Renal cortical epithelial cell (primary cell): ENCODE measurements at places on chromosomes 2 and 18. TPM values are rescaled to one million over a fixed set of nuclear protein-coding genes. Genes with fewer than 3 reads are reported as not detected.

- no peak for DNase-seq
Observed at GRCh38 chr2:96891591-96892333, 21.9 kb upstream of the SEMA4C start.

- DNase-seq: peak; percentile 13
Observed at GRCh38 chr18:57397440-57398132, 37.6 kb upstream of the ONECUT2 start.

GRCh38 chr2:168378960-168379669, 77.0 kb upstream of the CERS6 start:
- no peak for DNase-seq

DNA sequence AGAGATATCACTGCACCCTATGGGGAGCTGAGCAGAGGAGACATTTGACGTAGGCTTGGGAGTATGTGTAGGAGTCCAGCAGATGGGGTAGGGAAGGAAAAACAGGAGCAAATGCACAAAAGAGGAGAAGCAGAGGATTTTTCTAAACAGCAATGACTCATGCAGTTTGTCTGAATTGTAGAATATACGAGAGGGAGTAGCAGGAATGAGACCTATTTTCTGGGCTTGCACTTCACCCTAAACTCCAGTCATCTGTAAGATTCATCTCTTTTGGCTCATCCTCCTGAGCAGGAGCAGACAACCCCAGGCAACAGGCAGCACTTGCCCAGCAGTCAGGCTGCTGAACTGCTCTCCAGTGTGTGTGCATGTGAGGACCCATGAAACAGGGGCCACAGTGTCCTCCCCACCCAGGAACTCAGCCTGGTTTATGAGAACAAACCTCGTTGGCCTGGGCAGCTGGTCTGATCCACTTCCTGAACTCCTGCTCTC, 100.2 kb upstream of the CDC42EP3 start:
- no peak for DNase-seq

DNA sequence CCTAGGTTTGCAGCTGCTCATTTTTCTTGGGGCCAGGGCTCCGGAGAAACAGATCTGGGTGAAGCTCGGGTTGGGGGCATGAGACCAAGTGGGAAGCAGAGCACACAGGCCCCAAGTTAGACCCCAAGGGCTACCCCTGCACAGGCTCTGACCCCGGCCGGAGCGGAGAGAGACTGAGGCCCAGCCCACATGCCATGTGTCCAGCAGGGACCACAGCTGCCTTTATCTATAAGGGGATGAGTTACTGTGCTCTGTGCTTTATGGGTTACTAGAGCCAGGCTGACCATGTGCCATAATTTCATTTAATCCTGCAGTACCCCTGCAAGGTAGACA, 30.3 kb upstream of the PRLH start:
- DNase-seq: no peak

DNA sequence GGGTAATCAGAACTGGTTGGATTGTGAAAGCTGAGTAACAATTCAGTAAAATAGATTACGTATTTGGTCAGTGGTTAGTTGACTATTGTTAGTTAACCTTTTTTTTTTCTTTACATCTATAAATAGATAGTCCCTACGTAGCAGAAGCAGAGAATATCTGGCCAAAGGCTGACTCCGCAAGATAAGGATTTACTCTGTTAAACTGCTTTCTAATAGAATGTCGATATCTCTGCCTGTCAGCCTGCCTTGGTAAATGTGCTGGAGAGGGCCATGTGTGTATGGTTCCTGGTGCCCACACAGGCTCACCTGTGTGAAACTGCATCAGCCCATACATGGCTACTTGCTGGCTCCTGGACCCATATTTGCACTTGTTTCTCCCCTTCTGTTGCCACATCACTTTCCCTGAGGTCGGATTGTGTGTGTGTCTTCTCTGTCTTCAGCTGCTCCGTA, 94.4 kb downstream of the CRIM1 start:
- DNase-seq: peak; percentile 83

DNA sequence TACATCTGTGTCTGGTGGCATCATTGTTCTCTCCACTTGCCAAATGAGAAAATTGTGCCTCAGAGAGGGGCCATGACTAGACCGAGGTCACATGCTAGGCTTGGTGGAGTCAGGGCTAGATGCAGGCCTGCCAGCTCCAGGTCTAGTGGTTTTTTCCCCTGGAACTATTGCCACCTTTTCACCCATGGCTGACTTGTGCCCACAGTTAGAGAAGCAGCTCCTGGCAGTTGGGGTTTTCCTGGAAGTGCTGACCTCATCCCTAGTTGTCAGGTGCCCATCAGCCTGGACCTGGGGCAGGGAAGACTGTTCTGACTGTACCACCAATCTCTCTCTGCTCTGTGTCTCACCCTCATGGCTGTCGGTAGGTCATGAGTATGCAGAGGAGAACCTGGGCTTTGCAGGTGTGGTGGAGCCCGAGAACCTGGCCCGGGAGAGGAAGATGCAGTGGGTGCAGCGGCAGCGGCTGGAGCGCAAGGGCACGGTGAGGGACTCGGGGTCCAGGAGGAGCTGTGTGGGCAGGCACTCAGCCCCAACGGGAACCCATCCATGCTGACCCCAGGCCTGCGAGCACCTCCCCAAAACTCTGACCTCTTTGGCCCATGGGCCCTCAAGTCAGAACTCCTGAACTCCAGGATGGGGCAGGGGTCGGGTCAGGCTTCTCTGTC, 12.4 kb upstream of the CATIP start:
- DNase-seq: peak; percentile 87

Gene NAT8
- 0.69 and 14.4 TPM in 2 replicates for total RNA-seq
